Type B pancreatic cell (in vitro differentiated cells): ENCODE measurements at places on chromosomes 6 and 20. TPM values are rescaled to one million over a fixed set of nuclear protein-coding genes. Genes with fewer than 3 reads are reported as not detected.

DNA sequence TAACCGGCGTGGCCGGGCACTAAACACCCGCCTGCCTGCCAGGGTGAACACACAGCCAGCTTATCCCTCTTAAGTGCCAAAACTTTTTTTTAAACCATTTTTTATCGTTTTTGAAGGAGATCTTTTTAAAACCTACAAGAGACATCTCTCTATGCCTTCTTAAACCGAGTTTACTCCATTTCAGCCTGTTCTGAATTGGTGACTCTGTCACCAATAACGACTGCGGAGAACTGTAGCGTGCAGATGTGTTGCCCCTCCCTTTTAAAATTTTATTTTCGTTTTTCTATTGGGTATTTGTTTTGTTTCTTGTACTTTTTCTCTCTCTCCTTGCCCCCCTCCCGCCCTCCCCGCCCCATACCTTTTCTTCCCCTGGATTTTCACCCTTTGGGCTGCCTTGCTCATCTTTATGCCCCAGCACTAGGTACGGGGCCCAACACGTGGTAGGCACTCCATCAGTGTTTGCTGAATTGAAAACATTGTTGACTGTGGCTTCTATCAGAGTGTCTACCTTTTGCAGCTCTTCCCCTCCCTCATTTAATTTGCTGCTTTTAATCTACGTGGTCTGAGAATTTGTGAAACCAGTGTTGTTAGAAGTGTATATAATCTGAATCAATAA lies 1.5 kb downstream of the ZCCHC3 start:
- DNase-seq = no peak
- peak overlapping the region; percentile 98 for H3K4me3 ChIP-seq
- peak overlapping the region; percentile 93 for H3K27ac ChIP-seq
- H3K4me1 ChIP-seq = peaks cover 40% of the 10 kb centered on the region

Gene HDGFL1
- not detected in 2 replicates for total RNA-seq

DNA sequence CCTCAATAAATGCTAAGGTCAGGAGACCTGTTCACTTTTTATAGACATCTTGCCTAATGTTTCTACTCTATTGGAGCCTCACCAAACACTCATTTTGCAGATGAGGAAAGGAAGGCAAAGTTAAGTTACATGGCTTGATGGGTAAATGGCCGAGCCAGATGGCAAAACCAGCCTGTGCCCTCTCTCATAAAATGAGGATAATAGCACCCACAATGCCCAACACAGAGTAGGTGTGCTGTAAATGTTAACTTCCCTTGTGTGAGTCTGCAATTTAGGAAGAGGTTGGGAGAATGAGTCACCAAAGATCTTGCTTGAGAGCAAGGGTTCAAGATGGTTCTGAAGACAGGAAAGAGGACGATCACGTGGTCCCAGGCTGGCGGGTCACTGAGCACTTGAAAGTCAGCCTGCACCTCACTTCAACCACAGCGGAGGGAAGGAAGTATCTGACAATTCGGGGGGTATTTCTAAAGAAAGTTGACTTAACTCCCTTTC lies 3.3 kb downstream of the KCNK5 start:
- peaks cover 4% of the 10 kb centered on the region for H3K36me3 ChIP-seq
- peak overlapping the region; percentile 53 for H3K4me3 ChIP-seq
- peaks cover 42% of the 10 kb centered on the region for H3K4me1 ChIP-seq

GRCh38 chr20:60048634-60049521 lies 90.7 kb downstream of the CDH26 start:
- no peak for DNase-seq
- H3K27ac ChIP-seq = no peak overlapping the region
- H3K4me3 ChIP-seq = no peak overlapping the region
- H3K36me3 ChIP-seq = no peaks in the 10 kb centered on the region
- H3K4me1 ChIP-seq = peaks cover 14% of the 10 kb centered on the region

- H3K36me3 ChIP-seq = no peaks in the 10 kb centered on the region
- no peak overlapping the region for H3K27ac ChIP-seq
- DNase-seq = no peak
- no peak overlapping the region for H3K4me3 ChIP-seq
These were observed 1310.1 kb downstream of the EPHA7 start for GRCh38 chr6:92109256-92109655.

- no peak for DNase-seq
- H3K27ac ChIP-seq = peak overlapping the region; percentile 72
- H3K27me3 ChIP-seq = no peaks in the 10 kb centered on the region
- peaks cover 45% of the 10 kb centered on the region for H3K4me1 ChIP-seq
These were observed 432 bp upstream of the PSMF1 start for GRCh38 chr20:1118004-1118335.

- no peak for DNase-seq
- no peak overlapping the region for H3K27ac ChIP-seq
- peaks cover 12% of the 10 kb centered on the region for H3K36me3 ChIP-seq
- peaks cover 10% of the 10 kb centered on the region for H3K4me1 ChIP-seq
- no peak overlapping the region for H3K4me3 ChIP-seq
These were observed 32.4 kb upstream of the TIAM2 start for GRCh38 chr6:154962753-154963152.

DNA sequence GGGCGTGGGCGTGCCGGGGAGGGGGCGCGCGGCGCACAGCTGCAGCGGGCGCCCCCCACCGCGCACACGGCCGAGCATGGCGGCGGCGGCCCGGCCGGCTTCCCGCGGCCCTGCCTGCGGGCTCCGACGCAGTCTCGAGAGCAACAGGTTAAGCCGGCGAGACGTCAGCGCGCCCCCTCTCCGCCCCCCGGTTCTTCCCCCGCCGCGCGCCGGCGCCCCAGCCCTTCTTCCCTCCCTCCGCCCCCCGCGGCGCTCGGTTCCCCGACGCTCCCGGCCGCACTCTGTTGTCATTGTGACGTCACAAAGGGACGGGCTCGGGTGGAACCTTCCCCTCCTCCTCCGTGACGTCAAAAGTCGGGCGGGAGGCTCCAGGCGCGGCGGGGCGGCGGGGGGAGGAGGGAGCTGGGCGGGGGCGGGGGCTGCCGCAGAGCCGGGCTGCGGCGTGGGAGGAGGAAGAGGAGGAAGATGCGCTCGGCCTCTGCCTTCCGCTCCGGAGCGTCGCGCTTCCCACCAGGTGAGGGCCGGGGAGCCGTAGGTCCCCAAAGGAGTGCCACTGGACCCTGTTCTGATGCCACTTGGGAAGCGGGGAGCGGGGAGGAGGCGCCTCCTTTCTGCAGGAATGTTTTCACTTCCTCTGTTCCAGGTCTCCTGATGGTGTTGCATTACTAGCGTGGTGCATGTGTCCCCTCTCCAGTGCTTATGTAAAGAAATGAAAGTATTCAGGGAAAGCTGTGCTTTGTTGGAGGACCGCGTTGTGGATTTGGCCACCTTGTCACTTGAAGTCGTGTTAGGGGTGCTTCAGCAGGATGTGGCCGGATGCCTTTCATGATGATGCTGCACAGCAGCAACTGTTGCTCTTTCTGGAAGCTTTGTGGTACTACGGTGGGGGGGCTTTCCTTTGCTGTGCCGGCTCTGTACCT lies 2.8 kb downstream of the JARID2 start:
- peak; percentile 93 for DNase-seq
- peak overlapping the region; percentile 97 for H3K4me3 ChIP-seq
- H3K36me3 ChIP-seq = no peaks in the 10 kb centered on the region
- H3K4me1 ChIP-seq = peaks cover 47% of the 10 kb centered on the region
- H3K27ac ChIP-seq = peak overlapping the region; percentile 98

DNA sequence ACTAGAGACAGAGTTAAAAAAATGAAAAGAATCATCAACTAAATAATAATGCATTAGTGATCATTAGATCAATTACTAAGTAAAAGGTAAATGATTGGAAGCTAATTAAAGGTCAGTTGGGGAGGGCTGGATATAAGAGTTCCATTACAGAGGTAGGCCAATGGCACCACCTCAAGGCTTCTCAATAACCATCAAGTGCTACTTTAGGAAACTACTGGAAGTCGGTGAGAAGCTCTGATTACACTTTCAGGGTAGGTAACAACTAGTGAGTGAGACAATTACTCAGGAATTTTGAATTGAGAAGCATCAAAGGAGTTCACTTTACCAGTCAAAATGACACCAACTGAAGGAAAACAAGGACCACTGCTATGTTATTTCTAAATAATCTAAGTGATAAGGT lies 90.2 kb upstream of the HDAC2 start:
- no peaks in the 10 kb centered on the region for H3K36me3 ChIP-seq
- DNase-seq = no peak
- H3K4me1 ChIP-seq = peaks cover 8% of the 10 kb centered on the region
- H3K27me3 ChIP-seq = no peaks in the 10 kb centered on the region
- no peak overlapping the region for H3K27ac ChIP-seq
- H3K4me3 ChIP-seq = no peak overlapping the region

Gene NOTCH4
- total RNA-seq = 1.5 and 1.9 TPM in 2 replicates

- no peaks in the 10 kb centered on the region for H3K36me3 ChIP-seq
- H3K4me3 ChIP-seq = no peak overlapping the region
- no peak for DNase-seq
- H3K27ac ChIP-seq = no peak overlapping the region
- H3K27me3 ChIP-seq = no peaks in the 10 kb centered on the region
These were observed 4.8 kb downstream of the TCEA2 start for GRCh38 chr20:64067733-64068307.

DNA sequence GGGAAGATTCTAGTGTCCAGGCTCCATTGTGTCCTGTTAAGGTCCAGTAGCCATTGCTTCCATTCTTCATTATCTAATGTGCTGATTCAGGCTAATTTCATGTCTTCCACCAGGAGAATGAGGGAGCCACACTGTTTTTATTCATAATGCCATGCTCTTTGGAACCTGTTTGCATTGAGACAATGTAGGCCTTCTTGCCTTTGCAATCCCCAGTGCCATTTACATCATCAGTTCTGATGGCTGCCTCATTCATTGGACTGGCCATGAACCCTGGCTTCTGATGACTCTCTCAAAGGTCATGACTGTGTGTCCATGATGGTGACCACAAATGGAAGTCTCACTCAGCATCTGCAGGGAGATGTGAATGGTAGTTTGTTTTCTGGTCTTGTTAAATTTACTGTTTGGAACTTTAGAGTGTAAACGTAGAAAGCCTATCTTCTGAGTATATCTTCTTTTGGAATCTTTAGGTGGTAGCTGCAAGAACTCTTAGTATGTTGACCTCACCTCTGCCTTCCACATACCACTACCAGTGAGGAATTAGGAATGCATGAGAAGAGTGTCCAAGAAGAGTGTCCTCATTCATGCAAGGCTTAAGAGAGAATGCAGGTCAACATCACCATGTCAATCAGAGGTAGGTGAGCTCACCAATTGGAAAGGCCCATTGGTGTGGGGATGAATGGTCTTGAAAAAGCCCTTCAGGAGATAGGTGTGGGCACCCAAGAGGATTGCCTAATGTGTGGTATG lies 42.9 kb upstream of the ZFP64 start:
- H3K27me3 ChIP-seq = no peaks in the 10 kb centered on the region
- peaks cover 11% of the 10 kb centered on the region for H3K4me1 ChIP-seq
- H3K27ac ChIP-seq = no peak overlapping the region
- DNase-seq = no peak
- no peaks in the 10 kb centered on the region for H3K36me3 ChIP-seq

- H3K4me3 ChIP-seq = no peak overlapping the region
- H3K36me3 ChIP-seq = no peaks in the 10 kb centered on the region
- H3K27ac ChIP-seq = no peak overlapping the region
- no peaks in the 10 kb centered on the region for H3K4me1 ChIP-seq
- DNase-seq = no peak
These were observed 102.6 kb downstream of the CD164 start for GRCh38 chr6:109279628-109280027.

- H3K27ac ChIP-seq = no peak overlapping the region
- no peak for DNase-seq
- H3K27me3 ChIP-seq = no peaks in the 10 kb centered on the region
- no peaks in the 10 kb centered on the region for H3K36me3 ChIP-seq
These were observed 119.1 kb upstream of the ADGRF1 start for GRCh38 chr6:47161176-47161687.

Gene NRN1
- total RNA-seq = 0.48 and 6.3 TPM in 2 replicates

DNA sequence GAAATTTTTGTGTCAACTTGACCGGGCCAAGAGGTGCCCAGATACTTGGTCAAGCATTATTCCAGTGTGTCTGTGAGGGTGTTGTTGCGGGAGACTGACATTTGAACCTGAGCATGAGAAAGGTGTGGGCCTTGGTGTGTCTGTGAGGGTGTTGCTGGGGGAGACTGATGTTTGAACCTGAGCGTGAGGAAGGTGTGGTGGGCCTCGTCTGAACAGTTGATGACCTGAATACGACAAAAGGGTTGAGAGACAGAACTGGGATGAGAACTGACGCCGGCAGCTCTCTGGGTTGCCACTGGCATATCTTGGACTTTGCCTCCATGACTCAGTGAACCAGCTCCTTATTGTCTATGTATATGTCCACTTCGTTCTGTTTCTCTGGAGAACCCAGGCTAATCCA lies 240.5 kb downstream of the ERMARD start:
- DNase-seq = no peak
- H3K4me3 ChIP-seq = no peak overlapping the region
- H3K4me1 ChIP-seq = no peaks in the 10 kb centered on the region

DNA sequence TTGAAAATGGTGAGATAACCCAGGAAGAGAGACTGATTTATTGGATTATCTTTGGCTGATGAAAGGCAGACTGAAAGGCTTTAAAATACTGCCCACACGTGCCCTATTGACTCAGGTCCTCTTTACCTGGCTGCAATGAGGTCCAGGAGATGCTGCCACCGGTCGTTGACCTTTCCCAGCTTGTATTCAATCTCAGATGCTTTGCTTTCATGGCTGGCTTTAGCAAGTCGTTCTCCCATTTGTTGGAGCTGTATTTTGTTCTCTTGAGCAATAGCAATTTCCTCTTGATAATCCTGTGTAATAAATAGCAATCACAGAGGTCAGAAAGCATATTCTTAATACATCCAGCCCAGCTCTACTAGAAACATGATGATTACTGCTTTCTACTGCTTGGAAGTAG lies 368.8 kb downstream of the ESR1 start:
- H3K4me1 ChIP-seq = no peaks in the 10 kb centered on the region

DNA sequence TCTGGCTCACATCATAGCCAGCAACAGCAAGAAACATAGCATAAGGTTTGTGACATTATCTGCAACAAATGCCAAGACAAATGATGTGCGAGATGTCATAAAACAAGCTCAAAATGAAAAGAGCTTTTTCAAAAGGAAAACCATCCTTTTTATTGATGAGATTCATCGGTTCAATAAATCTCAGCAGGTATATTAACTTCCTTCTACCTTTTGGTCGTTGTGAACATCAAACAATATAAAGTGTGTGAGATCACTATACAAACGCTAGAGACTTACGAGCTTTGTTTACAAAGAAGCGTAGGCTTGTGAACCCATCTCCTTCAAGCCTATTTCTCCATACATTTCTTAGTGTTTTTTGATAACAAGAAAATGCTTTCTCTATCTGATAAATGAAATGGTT lies 3.5 kb downstream of the WRNIP1 start:
- no peak overlapping the region for H3K27ac ChIP-seq
- peaks cover 52% of the 10 kb centered on the region for H3K4me1 ChIP-seq
- peak overlapping the region; percentile 86 for H3K4me3 ChIP-seq

DNA sequence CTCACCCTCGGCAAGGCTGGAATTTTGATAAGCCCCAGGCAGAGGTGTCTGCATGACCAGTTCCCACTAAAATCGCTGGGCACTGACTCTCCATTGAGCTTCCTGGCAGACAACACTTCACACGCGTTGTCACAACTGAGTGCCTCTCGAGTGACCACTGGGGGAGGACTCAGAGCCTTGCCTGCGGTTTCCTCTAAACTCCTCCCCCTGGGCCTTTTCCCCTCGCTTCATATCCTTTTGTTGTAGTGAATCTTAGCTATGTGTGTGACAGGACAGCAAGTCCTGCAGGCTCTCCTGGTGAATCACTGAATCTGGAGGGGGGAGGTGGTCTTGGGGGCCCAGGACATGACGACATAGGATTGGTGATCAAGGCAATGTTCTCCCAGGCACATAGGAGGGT lies 670.8 kb downstream of the PRKN start:
- H3K27me3 ChIP-seq = peaks cover 16% of the 10 kb centered on the region
- no peak for DNase-seq
- peaks cover 16% of the 10 kb centered on the region for H3K4me1 ChIP-seq
- H3K27ac ChIP-seq = peak overlapping the region; percentile 62
- H3K4me3 ChIP-seq = peak overlapping the region; percentile 14
- no peaks in the 10 kb centered on the region for H3K36me3 ChIP-seq

Gene SIM1
- 6.3 and 7.1 TPM in 2 replicates for total RNA-seq

Gene SRSF12
- 3.9 and 10.5 TPM in 2 replicates for total RNA-seq

Gene HLA-DPA1
- 1.3 and 2.6 TPM in 2 replicates for total RNA-seq
